ENCODE measurements at places on chromosomes 5 and 9. TPM values are rescaled to one million over a fixed set of nuclear protein-coding genes. Genes with fewer than 3 reads are reported as not detected.

The IZUMO3 gene
- not detected for total RNA-seq

The PCDHGC4 gene
- 1.1 TPM for total RNA-seq

The CDKN2A gene
- 11.2 TPM for total RNA-seq

- DNase-seq = no peak
- no peaks in the 10 kb centered on the region for H3K4me1 ChIP-seq
- no peaks in the 10 kb centered on the region for H3K27me3 ChIP-seq
- H3K36me3 ChIP-seq = peaks cover 18% of the 10 kb centered on the region
Measured at GRCh38 chr5:1468247-1468612, 23.0 kb upstream of the SLC6A3 start.

GRCh38 chr5:64018966-64019365 lies 56.7 kb upstream of the HTR1A start:
- DNase-seq = no peak
- no peak overlapping the region for H3K27ac ChIP-seq
- no peak overlapping the region for H3K4me3 ChIP-seq
- no peaks in the 10 kb centered on the region for H3K36me3 ChIP-seq

- no peak overlapping the region for H3K4me3 ChIP-seq
- no peak overlapping the region for H3K27ac ChIP-seq
- H3K4me1 ChIP-seq = no peaks in the 10 kb centered on the region
Measured at GRCh38 chr9:128764361-128764760, 7.4 kb downstream of the ZER1 start.

DNA sequence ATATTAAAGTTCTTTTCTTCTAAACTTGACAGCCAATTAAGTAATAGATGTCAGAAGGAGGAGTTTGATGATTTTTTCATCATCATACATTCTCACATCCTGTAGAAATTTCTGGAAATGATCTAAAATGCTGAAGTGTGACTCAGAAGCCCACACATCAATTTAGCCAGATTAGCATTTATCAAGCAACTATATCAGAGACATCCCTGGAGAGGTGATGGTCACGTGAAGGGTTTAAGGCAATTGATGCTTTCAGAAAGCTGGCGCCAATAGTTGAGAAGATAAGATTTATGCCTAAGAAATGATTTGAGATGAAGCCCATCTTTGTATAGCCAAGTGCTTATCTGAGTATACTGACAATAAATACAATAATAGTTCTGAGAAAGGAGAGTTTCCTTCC lies 162.9 kb upstream of the RORB start:
- no peak overlapping the region for H3K4me3 ChIP-seq
- H3K27ac ChIP-seq = no peak overlapping the region
- H3K4me1 ChIP-seq = no peaks in the 10 kb centered on the region
- H3K36me3 ChIP-seq = no peaks in the 10 kb centered on the region
- no peak for DNase-seq
- H3K27me3 ChIP-seq = no peaks in the 10 kb centered on the region

DNA sequence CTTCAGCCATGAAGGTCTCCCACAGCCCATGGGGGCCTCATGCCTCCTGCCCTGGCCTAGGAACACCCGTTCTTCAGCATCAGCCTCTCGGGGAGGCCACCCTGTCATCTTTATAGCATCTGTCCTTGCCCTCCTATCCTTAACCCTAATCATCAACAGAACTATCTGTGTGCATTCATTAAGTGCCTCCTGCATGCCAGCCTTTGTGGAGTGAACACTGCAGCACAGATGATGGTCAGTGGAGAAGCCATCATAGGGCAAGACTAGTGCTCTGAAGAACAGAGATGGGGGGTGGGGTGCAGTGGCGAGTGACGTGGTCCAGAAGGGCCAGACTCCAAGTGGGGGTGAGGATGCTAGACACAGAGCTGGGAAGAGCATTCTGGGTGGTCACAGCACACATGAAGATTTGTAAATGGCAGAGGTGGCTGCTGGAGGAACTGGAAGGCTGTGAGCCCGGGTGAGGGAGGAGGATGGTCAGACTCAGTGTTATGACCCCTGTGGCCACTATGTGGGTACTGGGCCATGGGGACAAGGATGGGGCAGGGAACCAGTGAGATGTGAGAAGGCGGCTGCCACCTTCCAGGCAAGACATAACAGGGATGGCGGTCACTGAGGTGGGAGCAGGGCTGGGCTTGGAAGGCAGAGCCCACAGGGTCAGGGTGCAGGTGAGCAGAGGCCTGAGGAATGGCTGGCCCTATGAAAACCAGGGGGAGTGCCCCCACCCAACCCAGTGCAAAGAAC lies 3.6 kb upstream of the CARD19 start:
- H3K4me3 ChIP-seq = no peak overlapping the region
- no peaks in the 10 kb centered on the region for H3K36me3 ChIP-seq
- DNase-seq = peak; percentile 54
- peaks cover 25% of the 10 kb centered on the region for H3K4me1 ChIP-seq

- no peak overlapping the region for H3K4me3 ChIP-seq
- H3K4me1 ChIP-seq = peaks cover 8% of the 10 kb centered on the region
- no peaks in the 10 kb centered on the region for H3K36me3 ChIP-seq
- no peaks in the 10 kb centered on the region for H3K27me3 ChIP-seq
- DNase-seq = no peak
Measured at GRCh38 chr9:99953861-99954507, 47.5 kb downstream of the STX17 start.

- DNase-seq = peak; percentile 65
- no peak overlapping the region for H3K4me3 ChIP-seq
- peaks cover 61% of the 10 kb centered on the region for H3K4me1 ChIP-seq
- H3K27me3 ChIP-seq = no peaks in the 10 kb centered on the region
- H3K36me3 ChIP-seq = no peaks in the 10 kb centered on the region
Measured at GRCh38 chr5:179827680-179828079, 7.0 kb downstream of the SQSTM1 start.

DNA sequence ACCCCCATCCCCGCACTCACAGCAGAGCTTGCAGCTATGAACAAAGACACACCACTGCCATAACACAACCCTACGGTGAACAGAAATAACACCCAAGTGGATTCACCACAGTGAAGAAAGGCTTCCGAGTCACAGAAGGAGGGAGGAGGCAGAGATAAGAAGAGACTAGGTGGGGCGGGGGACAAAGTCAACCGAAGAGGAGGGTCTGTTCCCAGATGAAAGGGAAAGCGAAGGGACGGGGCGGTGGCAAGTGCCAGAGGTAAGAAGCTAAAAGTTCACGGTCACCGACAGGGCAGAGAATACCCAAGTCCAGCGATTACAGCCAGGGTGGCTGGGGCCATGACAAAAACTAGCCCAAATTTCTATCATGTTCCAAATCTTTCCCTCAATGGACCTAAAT lies 21.0 kb downstream of the EPB41L4B start:
- DNase-seq = no peak
- no peaks in the 10 kb centered on the region for H3K27me3 ChIP-seq
- no peak overlapping the region for H3K27ac ChIP-seq
- no peak overlapping the region for H3K4me3 ChIP-seq
- H3K4me1 ChIP-seq = peaks cover 8% of the 10 kb centered on the region
- H3K36me3 ChIP-seq = no peaks in the 10 kb centered on the region

- no peak overlapping the region for H3K27ac ChIP-seq
- H3K4me1 ChIP-seq = no peaks in the 10 kb centered on the region
- no peaks in the 10 kb centered on the region for H3K36me3 ChIP-seq
- no peak for DNase-seq
- H3K27me3 ChIP-seq = no peaks in the 10 kb centered on the region
Measured at GRCh38 chr5:162202285-162202880, 134.8 kb downstream of the GABRG2 start.

All from adrenal gland (tissue), 19 donors.